ENCODE measurements at places on chromosomes 7 and 10. TPM values are rescaled to one million over a fixed set of nuclear protein-coding genes. Genes with fewer than 3 reads are reported as not detected.
A peak's percentile ranks its signal among the peaks of the same experiment; 100 is the strongest.

- DNase-seq: peak; percentile 85
Measured at GRCh38 chr10:62459072-62459471, 84.9 kb downstream of the ZNF365 start.

DNA sequence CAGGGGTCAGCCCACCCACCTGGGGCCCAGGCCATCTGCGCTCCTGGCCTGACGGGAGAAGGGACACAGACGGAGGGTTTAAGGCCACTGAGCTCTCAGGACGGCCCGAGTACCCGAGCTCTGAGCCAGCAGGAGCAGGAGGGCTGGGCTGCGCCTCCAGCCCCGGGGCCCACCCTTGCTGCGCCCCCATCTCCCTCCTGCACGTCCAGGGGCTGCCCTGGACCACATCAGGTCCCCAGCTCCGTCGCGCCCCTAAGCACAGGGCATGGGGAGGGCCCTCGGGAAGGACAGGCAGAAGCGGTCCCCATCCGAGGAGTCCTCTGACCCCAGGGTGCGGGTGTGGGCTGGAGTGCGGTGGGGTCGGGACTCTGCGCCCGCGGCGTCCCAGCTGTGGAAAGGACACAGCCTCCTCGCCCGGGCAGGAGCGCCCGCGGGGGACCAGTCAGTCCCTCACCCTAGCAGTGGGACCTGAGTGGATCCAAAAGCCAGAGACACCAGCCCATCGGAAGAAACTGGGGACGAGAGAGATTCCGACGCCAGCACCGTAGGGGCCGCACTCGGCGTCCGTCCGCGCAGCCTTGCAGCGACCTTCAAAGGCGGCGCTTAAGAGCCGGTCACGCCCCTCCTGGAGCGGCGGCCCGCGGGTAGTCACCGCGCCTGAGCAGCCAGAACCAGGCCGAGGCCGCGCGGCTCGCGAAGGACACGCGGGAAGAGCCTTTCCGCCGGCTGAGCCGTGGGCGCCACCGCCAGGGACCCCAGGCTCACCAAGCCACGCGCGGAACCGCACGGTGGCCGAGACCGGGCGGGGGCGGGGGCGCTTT lies 15.9 kb downstream of the CAMK2B start:
- DNase-seq: peak; percentile 32

DNA sequence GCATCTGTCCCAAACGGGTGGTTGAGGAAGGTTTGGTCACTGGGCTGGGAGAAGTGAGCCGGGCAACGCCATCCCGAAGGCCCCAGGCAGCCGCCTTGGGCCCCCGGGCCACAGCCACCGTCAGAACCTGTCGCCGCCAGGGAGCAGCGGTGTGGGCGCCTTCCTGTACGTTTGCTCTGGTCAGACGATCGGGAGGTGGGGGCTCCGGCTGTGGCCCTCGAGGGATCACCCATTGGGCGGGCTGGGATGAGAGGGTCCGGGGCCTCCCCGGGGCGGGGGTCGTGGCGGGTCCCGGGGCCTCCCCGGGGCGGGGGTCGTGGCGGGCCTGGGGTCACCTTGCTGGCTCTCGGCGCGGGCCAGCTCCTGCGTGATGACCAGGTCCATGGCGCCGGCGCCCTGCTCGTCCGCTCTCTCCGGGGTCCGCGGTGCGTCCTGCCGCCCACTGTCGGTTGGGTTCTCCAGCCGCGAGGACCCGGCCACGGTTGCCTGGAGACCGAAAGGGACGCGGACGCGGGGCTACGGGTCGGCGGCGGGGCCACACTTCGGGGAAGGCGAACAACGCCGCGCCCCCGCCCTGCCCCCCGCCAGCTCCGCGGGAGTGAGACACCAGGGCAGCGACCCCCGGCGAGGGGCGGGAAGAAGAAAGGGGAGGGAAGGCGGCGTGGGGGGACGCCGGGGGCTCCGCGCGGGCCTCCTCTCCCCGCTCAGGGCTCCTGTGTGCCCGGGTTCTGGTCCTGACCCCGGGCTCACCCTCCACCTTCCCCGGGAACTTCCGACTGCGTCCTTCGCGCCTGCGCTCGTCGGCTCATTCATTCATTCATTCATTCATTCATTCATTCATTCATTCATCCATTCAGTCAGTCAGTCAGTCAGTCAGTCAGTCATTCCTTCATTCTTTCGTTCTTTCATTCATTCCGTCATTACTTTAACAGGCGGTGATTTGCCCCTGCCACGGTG lies at the start of gene CFAP46:
Gene CFAP46, minus strand, starts transcription at position 470 of the 957 bp plus-strand sequence. Its CDS starts 86 bp downstream, at position 384.
- peak; percentile 44 for DNase-seq

GRCh38 chr7:137501562-137501961 lies 158.0 kb upstream of the PTN start:
- no peak for DNase-seq

DNA sequence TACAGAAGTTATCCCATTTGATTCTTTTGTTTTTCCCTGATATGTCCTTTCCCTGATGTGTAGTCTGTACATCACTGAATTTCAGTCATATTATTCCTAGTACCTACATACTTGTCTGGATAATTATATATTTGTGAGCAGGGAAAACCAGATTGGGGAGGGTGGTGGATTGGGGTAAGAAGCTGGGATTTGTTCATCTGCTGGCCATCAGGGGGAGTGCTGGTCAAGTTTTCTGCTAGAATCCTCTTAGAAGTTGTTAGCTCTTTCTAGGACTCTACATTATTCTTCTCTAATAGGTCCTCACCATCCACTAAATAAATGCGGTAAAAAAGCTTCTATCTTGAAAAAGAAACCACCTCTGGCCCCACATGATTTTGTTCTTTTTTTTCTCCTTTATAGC lies 232.7 kb upstream of the TAC1 start:
- DNase-seq: no peak

GRCh38 chr7:3057066-3057420 lies 13.4 kb upstream of the CARD11 start:
- no peak for DNase-seq

DNA sequence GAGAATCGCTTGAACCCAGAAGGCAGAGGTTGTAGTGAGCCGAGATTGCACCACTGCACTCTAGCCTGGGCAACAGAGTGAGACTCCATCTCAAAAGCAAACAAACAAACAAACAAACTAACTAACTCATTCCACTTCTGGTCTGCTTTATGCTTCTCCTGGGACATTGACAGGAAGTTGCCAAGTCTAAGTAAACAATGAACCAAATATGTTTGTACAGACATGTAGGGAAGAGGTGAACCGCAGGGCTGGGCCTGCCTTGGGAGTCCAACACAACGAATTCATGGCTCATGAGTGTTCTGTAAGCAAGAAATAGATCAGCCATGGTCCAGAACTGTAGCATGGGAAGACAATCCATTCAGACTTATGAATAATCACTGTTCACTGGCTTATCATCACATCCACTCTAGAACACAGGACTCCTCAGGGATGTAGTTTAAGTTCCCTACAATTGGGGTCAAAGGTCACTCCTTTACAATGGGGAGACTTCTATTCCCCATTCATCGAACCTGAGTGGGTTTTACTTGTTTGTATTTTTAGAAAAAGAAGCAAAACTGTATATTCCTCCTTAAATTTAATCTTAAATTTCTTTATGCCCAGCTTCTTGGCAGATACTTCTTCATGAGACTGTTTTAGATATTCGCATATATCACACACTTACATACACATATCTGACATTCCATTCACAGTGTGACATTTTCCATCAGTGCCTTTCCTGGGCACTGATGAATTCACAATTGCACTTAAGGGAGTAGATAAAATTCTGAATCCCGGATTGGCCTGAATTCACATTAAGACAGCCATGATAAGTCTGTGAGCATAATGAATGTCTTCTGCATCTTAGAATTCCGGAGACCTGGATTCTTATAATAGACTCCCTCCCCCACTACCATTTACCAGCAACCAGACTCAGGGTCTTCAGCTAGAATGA lies 159.1 kb upstream of the EEPD1 start:
- DNase-seq: peak; percentile 33

GRCh38 chr7:63031838-63032436 lies 966.7 kb upstream of the ZNF722 start:
- no peak for DNase-seq

The THSD7A gene
- 0.18 TPM for total RNA-seq

The NEUROD6 gene
- total RNA-seq: not detected

The URGCP gene
- 25.5 TPM for total RNA-seq

The FAM107B gene
- 46.4 TPM for total RNA-seq

All from IMR-90 (cell line).